ENCODE measurements at places on chromosomes 4 and X.

DNA sequence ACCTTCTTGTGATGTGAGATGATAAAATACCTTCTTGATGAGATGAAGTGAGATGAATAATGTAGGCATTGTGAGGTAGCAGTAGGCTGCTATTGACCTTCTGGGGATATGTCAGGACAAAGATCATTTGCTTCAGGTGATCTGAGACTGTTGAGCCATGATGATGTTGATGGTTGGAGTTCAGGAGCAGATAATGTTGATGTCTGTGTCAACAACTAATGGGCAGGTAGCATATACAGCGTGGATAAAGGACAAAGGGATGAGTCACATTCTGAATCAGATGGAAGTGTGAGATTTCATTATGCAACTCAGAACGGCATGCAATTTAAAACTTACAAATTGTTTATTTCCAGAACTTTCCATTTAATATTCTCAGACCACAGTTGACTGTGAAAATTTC is 57.3 kb downstream of the RAP1GDS1 start:
- DNase-seq = no peak

- DNase-seq = no peak
These were observed 76.8 kb upstream of the PSAPL1 start for GRCh38 chr4:7511525-7511924.

GRCh38 chr4:59647011-59647410 is 1553.1 kb upstream of the ADGRL3 start:
- no peak for DNase-seq

GRCh38 chr4:140019619-140020347 is 134.2 kb downstream of the MAML3 start:
- peak; percentile 85 for DNase-seq

DNA sequence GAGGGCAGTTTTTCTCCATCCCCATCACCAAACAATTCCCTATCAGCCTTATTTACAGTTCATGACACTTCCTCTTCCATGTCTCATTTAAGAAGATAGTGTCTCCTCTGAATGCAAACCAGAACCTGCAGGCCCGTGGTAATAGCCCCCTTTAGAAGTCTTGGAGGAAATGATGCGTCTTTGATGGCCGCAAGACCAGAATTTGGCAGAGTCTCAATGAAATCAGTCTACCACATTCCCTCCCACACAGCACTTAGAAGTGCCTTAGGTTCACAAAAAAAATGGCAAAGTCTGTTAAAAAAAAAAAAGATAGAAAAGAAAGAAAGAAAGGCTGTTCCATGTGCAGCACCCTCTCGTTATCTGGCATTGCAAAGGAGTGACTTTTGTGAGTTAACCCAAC is 2.1 kb upstream of the KDR start:
- no peak for DNase-seq

DNA sequence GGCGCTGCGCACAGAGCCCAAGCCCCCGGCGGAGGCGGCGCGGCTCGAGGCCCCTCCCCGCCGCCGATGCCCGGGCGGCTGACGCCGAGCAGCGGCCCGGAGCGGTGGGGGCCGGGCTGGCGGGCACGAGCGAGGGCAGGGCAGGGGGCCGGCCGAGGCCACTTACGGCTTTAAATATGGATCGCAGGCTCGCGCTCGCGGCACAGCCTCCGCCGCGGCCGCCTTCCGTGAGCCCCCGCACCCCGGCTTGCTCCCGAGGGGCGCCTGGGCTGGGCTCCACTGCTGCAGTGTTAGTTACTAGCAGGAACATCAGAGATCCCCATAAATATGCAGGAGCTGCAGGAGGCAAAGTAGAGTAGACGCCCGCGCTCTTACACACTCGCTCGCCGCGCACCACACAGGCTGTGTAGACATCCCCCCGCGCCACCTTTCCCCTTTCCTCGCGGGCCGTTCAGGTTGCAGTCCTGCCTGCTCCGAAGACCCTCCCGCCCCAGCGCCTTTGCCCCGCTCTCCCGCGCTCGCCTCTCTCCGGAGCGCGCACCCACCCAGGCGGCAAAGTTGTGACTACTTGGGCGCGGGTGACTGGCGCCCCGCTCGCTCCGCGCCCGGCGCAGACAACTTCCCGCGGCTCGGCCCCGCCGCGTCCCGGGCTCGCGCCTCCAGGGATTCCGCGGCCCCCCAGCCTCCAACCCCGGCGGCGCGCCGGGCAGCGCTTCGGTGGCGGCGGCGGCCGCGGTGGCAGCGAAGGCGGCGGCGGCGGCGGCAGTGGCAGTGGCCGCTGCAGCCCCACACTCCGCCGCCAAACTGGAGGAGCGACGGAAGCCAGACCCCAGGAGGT is 152.0 kb upstream of the SLC4A4 start:
- DNase-seq = peak; percentile 53

- no peak for DNase-seq
These were observed 123.3 kb downstream of the MBNL3 start for GRCh38 chrX:132365490-132365889.

DNA sequence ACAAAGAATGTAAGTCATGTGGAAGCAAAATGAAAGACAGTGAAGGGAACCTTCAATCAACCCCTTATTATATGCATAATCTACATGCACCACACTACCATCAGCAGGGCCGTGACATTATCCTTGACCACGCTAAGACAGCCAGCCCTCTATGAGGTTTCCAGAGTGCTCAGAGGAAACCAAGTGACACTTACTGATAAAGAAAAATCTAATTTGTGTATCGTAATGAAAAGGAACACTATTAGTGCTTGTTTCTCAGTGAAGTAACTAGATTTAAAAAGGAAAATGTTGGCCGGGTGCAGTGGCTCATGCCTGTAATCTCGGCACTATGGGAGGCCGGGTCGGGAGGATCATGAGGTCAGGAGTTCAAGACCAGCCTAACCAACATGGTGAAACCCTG is 56.4 kb downstream of the ABCG2 start:
- DNase-seq = no peak

DNA sequence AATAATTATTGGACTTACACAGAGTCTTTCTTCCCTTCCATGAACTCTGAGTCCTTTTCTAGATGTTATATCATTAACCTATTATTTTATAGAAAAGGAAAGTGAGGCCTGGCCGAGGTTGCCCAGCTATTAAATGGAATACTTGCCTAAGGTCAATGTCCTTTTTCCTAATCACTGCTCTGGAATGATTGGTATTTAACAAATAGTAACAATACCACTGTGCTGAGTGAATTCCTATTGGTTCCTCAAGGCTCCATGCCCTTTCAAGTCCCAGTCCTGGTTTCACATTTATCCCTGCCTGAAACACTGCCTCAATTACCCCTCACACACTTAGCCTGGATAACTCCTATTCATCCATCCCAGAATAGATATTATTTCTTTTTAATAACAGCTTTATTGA is 6.2 kb downstream of the TCEAL9 start:
- DNase-seq = no peak

DNA sequence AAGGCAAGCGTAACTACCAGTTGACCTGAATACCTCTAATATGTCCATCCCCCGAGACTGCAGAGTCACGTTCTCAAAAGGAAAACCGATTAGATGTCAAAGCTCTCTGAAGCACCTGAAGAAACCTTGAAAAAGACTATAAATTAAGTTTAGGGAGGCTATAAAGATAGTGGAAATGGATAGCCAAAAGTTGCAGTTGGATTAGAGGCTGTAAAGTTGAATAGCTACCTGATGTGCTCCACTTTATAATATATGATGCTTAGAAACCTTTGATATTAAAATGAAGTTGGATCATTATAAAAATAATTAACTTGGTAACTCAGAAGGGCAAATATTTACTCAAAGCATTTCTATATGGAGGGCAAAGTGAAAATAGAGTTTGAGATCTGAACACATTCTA is 506.6 kb upstream of the AGA start:
- no peak for DNase-seq

GRCh38 chr4:113285501-113285900 is 236.0 kb downstream of the ANK2 start:
- no peak for DNase-seq

- no peak for DNase-seq
These were observed 189.7 kb downstream of the TSPAN5 start for GRCh38 chr4:98468709-98469108.

GRCh38 chrX:18149454-18149853 is 71.2 kb downstream of the BEND2 start:
- peak; percentile 59 for DNase-seq

DNA sequence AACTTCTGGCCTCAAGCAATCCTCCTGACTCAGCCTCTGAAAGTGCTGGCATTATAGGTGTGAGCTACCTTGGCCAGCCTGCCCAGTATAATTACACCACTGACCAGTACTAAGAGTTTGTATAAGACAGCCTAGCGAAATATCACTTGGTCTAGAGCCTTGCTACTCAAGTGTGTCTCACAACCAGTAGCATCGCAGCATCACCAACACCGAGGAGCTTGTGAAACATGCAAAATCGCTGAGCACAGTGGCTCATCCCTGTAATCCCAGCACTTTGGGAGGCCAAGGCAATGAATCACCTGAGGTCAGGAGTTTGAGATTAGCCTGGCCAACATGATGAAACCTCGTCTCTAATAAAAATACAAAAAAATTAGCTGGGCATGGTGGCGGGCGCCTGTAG is 102.0 kb upstream of the GATB start:
- DNase-seq = no peak

GRCh38 chrX:16711893-16712547 is 449 bp downstream of the CTPS2 start:
- DNase-seq = peak; percentile 35

GRCh38 chr4:85398276-85398675 is 76.7 kb upstream of the ARHGAP24 start:
- DNase-seq = no peak

DNA sequence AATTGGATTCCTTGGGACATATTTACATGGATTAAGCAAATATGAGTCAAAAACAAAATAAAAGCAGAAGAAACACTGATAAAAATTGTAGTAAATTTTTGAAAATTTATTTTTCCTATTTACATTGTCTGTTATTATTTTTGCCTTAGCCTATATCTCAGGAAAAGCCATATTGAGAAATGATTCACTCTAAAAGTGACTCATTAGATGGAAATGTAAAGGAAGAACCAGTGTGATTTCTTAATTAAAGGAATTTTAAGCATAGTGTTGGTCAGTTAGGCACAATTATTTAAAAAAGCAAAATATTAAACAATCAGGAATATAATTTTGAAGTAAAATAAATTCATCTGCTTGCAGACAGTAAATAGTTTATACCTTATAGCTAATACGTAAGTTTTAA is 167.4 kb upstream of the NAP1L5 start:
- no peak for DNase-seq

DNA sequence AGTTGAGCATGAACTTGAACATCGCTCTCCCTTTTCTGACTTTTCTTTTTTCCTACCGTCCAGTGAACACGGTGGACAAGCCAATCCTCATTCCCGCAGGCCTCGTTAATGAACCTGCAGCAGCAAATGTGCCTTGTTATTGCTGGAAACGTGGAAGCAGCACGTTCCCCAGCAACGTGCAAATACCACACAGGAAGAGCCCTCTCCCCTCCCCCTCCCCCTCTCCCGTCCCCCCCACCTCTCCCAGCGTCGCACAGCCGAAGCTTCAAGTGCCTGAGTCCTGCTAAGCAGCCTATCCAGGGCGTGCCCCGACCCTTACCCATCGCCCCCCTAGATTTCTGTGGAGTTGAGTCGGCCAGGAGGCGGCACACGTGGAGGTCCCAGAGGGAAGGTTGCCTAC is 219.9 kb downstream of the BCOR start:
- DNase-seq = no peak

DNA sequence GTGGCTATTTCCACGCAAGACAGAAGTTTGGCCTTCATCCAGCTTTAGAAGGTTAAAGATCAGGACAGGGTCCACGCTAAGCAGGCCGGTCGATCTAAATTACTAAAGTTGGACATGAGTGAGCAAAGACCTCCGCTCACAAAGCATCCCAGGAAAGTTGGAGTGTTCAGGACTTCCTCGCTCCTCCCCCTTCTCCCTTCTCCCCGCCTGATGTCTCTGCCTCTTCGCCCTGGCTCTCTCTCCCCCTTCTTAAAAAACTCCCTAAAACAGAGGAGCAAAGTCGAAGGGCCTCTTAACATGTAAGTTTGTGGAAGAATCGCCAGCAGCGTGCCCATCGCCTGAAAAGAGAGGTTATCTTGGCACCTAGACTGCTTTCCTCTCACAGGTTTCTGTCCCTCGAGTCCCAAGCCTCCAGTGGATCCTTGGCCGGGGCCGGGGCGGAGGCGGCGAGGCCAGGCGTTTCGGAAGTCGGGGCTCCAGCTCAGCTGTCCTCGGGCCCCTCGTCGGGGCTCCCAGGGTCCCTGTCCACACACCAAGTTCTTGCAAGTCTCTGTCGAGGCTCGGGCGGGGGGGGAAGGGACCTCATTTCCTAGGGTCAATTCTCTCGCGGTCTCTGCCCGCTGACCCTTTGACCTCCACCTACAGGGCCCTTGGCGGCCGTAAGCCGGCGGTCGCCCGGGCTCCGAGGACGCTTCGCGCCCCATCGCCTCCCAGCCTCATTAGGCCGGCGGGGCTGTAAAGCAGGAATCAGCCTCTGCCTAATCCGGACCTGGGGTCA is 7.6 kb downstream of the ZIC3 start:
- no peak for DNase-seq

GRCh38 chrX:51614353-51615012 is 4.2 kb downstream of the CENPVL3 start:
- peak; percentile 23 for DNase-seq

DNA sequence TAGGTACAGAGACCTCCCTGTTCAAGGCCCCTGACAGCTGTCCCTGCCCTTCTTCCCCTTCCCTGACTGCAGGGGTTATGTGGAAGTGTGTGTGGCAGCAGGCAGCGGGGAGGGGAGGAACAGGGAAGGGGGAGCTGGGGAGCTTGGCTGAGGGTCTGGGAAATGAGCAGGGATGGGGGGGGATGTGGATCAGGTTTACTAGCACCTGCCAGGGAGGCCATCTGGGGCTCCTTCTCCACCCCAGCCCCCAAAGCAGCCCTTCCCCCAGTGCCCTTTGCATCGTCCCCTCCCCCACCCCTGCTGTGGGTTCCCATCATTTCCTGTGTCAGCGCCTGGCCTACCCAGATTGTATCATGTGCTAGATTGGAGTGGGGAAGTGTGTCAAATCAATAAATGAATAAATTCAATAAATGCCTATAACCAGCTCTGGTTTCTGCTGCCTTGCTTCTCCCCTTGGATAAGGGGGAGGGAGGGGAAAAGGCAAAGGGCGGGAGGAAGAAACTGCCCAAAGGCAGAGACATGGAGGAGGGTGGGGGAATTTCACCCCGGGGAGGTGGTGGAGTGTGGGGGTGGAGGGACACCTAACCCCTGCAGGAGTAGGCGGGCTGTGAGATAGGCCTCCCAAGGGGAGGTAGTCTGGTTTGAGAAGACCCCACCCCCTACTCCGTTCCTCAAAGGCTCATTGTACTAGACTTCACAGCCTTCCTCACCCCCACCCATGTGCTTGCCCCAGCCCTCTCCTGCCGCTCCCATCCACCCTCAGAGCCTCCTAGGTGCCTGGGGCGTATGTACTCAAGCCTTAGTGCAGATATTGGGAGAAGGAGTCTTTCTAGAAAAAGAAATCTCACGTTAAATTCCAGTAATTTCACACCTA is 3.2 kb downstream of the CXorf65 start:
- no peak for DNase-seq

DNA sequence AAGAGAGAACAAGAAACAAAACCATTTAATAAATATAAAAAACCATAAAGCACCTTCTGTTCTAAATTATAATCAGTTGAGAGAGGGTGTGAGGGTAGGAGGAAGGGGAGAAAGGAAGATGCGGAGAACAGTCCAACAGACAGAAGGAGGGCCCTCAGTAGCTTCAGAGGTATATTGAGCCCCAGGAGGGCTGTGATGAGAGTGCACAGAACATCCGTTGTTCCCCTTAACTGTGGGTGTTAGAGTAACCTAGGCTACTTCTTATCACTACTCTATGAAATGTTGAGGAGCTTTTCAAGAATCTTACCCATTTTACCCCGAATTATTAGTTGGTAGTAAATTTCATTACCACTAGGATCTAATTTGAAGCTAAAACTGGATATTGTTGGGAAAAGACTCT is 13.8 kb downstream of the GPC3 start:
- no peak for DNase-seq

Measured in NCI-H146 (cell line).